Activated CD4-positive, alpha-beta T cell treated with anti-CD3 and anti-CD28 coated beads, Interleukin-2, amount 50 U/mL, for 48 hours (primary cell): ENCODE measurements at places on chromosomes 3 and 15.

DNA sequence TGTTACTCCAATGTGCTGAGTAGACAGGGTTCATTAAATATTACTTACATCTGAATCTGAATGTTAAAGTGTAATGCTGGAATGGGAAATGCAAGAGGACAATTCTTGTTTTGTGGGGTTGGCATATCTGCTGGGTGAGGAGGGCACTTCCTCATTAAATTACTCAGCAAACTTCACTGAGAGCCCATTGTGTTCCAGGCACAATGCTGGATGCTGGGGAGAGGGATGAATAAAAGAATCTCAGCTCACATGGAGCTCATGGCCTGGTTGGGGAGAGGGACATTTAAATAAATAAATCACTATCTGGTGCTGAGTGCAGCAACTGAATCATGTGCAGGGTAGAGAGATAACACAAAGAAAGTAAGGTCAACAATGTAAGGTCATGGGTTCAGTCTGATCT, 199.2 kb upstream of the CFAP20DC start:
- no peak for DNase-seq

DNA sequence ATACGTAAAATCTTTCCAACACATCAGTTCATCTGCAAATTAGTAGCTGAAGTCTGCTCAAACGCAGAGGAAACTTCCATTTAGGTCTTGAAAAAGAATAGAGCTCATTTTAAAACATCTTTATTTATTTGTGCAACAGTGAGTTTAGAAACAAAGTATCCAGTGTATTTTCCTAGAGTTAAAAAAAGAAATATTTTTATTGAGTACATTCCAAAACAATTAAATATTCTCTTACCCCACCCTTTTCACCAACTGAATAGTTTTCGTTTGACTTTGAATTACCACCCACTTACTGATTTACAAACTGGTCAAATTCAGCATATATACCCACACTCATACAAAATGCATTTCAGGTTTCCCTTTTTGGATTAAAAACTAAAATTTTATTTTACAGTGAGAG, 104.7 kb downstream of the ZBTB20 start:
- no peak for DNase-seq

- no peak for DNase-seq
Observed at GRCh38 chr3:132874701-132875100, 152.5 kb upstream of the NPHP3 start.

GRCh38 chr15:26049900-26050657, 187.0 kb upstream of the ATP10A start:
- no peak for DNase-seq

- no peak for DNase-seq
Observed at GRCh38 chr3:19901337-19901736, 32.7 kb downstream of the EFHB start.

GRCh38 chr3:4162096-4162495, 141.1 kb upstream of the SETMAR start:
- no peak for DNase-seq

DNA sequence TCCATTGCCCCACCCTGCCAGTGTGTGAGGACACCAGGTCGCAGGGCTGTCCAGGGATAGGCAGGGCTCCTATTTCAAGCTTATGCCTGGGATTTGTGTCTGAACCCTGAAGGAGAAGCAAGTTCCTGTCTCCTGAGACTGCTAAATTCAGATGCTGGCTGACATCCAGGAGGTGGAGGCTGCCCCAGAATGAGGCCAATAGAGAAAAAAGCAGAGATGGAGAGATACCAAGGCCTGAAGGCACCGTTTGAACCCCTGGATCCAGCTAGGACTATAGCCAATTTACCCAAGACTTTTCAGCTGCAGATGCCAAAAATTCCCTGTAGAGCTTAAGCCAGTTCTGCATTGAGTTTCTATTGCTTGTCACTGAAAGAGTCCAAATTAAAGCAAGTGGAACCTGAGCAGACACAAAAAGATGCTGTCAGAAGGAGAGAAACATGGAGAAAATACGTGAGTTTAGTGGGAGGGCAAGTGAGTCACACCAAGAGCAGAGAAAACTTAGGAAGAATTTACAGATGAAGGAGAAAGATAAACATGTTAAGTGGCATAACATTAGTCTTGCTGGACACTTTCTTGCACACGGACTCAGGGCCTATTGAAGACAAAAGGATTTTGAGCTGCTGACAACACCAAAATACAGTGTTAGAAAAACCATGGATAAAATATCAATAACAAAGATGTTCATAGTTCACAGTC, 148.6 kb downstream of the CNTN3 start:
- DNase-seq, result no peak

DNA sequence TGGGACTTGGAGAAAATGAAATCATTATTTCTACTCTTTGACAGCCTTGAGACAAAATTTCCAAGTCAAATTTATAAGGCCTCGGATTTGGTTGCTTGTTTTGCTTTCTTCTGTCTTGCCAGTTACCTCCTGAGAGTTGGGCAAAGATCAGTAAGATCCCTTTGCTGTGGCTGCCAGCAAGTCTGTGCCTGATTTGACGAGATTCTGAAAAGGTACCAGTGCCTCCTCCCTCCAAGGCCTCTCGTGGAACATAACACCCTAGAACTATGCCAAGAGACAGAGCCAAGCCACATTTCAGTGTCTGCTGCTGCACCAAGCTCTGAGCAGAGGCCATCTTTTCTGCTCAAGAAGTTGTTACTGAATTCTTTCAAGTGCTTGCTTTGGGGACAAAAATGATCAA, 61.0 kb downstream of the GTPBP8 start:
- DNase-seq, result no peak

- no peak for DNase-seq
Observed at GRCh38 chr15:76380249-76380648, 43.7 kb downstream of the ISL2 start.

- DNase-seq, result peak; percentile 42
Observed at GRCh38 chr15:59298225-59298853, 74.3 kb downstream of the MYO1E start.

DNA sequence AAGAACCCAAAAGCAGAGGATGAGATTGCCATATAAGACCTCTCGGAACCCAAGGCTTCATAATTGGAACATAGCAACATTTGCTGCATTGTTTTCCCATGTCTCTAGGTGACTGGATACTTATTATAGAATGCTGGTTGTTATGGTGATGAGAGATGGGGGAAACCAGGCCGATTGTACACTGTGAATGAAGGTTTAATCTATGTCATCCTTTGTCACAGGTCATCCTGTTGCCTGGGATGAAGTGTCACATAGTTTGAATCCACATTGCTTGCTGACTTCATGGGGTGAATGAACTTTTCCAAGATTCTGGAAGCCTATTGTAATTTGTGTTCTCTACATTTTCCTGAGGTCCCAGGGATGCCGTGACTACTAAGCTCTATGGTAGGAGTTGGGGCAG, 41.8 kb downstream of the CLEC3B start:
- DNase-seq, result no peak

DNA sequence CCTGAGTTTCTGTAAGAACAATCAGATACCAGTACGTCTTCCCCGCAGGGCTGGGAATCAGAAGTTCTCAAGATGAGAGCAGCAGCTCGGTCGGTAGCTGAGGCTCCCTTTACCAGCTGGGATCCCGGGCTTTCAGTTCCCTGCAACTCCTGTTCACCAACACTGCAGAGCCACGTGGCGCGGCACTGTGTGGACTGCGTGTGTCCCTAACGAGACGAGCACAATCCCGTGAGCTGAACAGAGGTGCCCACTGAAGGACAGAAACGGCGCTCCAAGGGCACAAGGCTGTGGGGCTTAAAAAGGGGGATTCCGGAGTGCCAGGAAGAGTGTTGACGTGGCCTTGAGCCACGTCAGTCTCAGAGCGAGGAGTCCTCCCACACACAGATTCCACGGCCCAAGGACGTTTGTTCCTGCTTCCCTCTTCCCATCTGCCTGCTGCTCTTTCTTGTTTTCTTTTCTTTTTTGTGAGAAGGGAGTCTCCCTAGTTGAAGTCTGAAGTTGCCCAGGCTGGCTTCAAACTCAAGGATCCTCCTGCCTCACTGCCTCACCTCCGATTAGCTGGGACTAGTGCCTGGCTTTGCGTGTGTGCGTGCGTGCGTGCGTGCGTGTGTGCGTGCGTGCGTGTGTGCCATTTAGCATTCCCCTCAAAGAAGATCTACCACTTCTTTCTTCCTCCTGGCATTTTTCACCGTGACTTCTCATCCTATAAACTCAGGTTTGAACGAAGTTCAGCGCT, 37.1 kb upstream of the RPL35A start:
- DNase-seq, result peak; percentile 22

- no peak for DNase-seq
Observed at GRCh38 chr3:154970797-154971196, 109.3 kb upstream of the MME start.

DNA sequence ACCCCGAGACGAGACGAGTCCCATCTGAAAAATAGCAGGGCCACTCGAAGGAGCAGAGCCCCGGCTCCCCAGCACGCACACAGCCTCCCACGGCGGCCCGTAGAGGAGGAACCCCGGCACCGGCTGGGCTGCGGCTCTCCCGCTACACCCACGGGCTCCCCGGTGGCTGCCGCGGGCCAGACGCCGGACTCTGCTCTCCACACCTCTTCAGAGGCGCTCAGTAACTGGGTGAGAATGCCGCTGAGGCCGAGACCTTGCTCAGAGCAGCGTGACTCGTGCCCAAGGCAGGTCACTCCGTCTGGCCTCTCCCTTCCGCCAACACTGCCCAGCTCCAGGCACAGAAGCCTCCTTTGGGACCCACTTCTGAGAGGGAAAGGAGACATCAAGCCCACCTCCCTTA, 34.4 kb downstream of the TNK2 start:
- no peak for DNase-seq

GRCh38 chr3:187960820-187961219, 193.1 kb upstream of the LPP start:
- DNase-seq, result no peak

DNA sequence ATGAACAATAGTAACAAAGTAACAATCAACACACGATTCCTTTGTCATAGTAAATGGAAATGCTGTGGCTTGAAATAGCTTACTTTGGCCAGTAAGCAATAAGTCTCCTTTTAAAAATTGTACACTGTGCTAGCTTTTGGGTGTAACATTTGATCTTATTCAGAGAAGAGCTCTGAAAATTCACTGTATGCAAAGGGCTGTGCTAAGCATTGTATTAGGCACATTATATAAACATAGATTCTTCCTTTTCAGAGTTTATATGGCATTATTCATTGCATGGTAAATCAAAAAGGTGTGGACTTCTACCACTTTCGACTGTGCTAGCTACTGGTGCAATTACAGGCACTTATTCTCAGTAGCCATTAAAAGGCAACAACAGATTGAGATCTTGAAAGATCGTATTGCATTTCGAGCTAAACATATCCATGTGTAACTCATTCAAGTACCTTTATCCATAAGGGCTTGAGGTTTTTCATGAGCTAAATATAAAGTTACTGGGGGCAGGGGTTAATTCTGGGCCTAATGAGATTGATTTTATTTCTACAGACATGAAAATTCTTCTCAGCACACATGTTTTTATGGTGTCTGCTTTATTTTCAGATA, 246.8 kb downstream of the NR1D2 start:
- no peak for DNase-seq

DNA sequence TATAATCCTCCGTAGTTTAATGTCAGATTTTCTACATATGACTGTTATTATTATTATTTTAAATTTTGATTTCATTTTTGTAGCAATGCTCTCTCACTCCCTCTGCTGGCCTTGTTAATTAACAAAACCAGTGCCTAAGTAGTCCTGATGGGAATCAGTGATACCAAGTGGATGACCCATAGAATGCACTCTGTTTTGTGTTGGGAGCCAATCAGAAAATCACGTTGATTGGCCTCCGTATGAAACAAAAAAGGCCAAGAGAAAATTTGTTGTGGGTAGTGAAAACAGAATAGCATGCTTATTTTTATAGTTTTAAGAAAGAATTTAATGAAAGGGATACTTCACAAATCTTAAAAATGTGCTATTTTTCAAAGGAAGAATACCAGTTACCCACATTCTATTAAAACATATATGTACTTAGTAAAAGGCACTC, 34.4 kb upstream of the MEIS2 start:
- no peak for DNase-seq

- no peak for DNase-seq
Observed at GRCh38 chr15:36755341-36756000, 176.0 kb downstream of the CDIN1 start.

GRCh38 chr3:11532931-11533391, 110.8 kb downstream of the VGLL4 start:
- DNase-seq, result no peak

GRCh38 chr15:80099241-80099640, 39.8 kb downstream of the ZFAND6 start:
- DNase-seq, result no peak

DNA sequence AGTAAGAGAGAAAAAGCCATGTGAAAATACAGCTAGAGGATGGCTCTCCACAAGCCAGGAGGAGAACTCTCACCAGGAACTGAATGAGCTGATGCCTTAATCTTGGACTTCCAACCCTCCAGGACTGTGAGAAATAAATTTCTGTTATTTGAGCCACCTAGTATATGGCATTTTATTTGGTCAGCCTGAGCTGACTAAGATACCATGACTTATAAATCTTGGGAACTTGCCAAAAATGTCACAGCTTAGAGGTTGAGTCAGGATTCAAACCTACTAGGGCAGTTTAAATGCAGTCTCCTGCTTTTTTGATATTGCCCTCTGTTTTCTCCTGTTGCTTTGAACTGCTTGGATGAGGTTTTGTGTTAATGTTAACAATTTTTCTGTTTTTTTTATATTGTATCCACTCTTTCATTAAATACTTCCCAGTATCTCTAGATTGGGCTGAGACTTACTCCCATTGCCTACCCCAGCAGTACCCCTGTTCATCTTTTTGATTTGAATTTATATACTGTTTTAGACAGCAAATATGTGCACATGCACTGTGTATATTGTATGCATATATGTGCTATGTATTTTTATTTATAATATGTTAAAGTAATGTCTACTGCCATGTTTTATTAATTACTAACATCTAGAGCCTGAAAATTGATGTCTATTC, 1223.2 kb downstream of the OTOL1 start:
- no peak for DNase-seq

DNA sequence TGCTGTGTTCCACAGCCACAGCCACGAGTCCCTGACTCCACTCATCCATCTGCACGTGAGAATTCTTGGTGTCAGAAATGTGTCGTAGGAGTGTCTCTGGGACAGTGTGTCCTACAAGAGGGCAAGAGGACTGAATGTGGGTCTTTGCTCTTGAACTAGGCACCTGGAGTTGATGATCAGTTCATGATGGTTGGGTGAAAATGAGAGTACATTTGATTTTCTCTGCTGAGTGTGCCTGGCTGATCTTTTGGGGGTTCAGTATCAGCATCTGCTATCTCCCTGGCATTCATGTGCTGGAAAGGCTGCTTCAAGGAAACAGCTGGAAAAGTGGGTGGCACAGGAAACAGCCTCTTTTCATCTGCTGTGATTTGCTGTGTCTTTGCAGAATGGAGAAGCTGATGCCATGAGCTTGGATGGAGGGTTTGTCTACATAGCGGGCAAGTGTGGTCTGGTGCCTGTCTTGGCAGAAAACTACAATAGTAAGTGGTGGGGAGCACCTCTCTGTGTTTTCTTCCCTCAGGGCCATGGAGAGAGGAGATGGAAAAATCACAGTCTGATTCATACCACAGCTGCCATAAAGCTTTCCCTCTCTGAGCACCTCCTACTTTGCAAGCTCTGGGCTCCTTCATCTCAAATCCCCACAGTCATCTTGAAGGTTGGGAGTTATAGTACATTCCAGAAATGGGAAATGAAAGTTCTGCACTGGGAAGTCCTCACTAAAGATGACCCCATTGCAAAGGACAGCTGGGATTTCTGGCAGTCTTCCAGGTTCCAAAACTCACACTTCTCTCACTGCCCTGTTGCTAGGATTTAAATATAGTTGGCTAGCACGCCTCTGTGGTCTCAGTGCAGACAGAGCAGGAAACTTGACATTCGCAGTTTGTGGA, 17.8 kb downstream of the TF start:
- no peak for DNase-seq

GRCh38 chr3:77191640-77192039, 151.7 kb downstream of the ROBO2 start:
- DNase-seq, result no peak
